Bronchus fibroblast of lung (primary cell): ENCODE measurements at places on chromosomes 12 and 14. TPM values are rescaled to one million over a fixed set of nuclear protein-coding genes. Genes with fewer than 3 reads are reported as not detected.

The MGAT4C gene
- not detected in 2 replicates for total RNA-seq

The SLC25A47 gene
- total RNA-seq: not detected in 2 replicates

The EML5 gene
- total RNA-seq: 0.89 TPM in 1 of 2 replicates, not detected in the other

The NEMP1 gene
- 9.5 and 11.4 TPM in 2 replicates for total RNA-seq

The CLEC2A gene
- not detected in 2 replicates for total RNA-seq

The ACSM4 gene
- total RNA-seq: not detected in 2 replicates

The BATF gene
- not detected in 2 replicates for total RNA-seq

The RARG gene
- 27.4 and 32.1 TPM in 2 replicates for total RNA-seq

The KRT2 gene
- total RNA-seq: not detected in 2 replicates

The HOXC4 gene
- 1.6 and 2.0 TPM in 2 replicates for total RNA-seq

The IFT43 gene
- total RNA-seq: 42.4 and 44.6 TPM in 2 replicates

The MMP19 gene
- 12.4 and 12.6 TPM in 2 replicates for total RNA-seq

The INSM2 gene
- not detected in 2 replicates for total RNA-seq

The FOXN4 gene
- total RNA-seq: not detected in 2 replicates

The LGMN gene
- 13.3 and 16.5 TPM in 2 replicates for total RNA-seq

The ALDH1L2 gene
- 29.1 and 31.8 TPM in 2 replicates for total RNA-seq

The SARNP gene
- total RNA-seq: 88.3 and 122 TPM in 2 replicates

The TMCC3 gene
- 0.74 and 1.2 TPM in 2 replicates for total RNA-seq

The SLC10A1 gene
- total RNA-seq: not detected in 2 replicates

The COX8C gene
- total RNA-seq: not detected in 2 replicates

The RPS6KL1 gene
- 0.50 and 0.89 TPM in 2 replicates for total RNA-seq

The SLC38A4 gene
- total RNA-seq: 0.67 and 1.0 TPM in 2 replicates

The RFX4 gene
- not detected in 2 replicates for total RNA-seq

The KRT78 gene
- total RNA-seq: not detected in 2 replicates

The ERBB3 gene
- 0.17 and 0.45 TPM in 2 replicates for total RNA-seq
